ENCODE measurements at places on chromosomes 11 and 22.

DNA sequence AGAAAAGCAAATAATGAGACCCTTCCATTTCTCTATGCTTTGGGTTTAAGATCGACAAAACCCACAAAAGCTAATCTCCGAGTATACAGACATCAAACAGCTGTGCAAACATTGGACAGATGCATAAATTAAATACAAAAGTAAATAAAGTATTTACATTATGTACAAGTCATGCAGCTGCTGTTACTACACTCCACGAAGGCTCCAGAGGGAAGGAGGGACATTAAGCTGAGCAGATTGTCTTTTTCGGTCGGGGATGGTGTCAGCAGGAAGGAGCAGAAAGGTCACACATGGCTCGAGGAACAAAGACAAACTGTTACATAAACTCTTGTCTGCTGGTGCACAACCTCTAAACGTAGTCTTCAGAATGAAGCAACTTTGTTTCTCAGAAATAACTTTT is 88.8 kb upstream of the BARX2 start:
- peak; percentile 64 for DNase-seq

GRCh38 chr11:8262552-8263108 is 1.0 kb downstream of the LMO1 start:
- no peak for DNase-seq

DNA sequence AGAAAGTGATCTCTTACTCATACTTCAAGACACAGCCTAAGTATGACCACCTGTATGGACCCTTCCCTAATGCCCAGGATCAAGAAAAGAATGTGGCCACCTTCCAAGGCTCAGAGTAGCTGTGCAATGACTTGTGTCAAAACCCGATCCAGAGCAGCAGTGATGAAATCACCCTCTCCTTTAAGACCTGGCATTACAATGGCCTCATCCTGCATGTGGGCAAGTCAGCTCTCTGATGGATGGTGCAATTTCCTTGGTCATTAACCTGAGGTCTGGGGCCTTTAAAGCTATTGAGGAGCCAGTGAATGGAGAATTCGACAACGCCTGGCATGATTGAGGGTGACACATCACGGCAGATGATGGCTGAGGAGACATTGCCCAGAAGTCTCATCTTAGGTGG is 9.1 kb upstream of the TUBA8 start:
- DNase-seq = no peak

GRCh38 chr11:111515591-111515990 is 1.0 kb downstream of the HOATZ start:
- DNase-seq = no peak

DNA sequence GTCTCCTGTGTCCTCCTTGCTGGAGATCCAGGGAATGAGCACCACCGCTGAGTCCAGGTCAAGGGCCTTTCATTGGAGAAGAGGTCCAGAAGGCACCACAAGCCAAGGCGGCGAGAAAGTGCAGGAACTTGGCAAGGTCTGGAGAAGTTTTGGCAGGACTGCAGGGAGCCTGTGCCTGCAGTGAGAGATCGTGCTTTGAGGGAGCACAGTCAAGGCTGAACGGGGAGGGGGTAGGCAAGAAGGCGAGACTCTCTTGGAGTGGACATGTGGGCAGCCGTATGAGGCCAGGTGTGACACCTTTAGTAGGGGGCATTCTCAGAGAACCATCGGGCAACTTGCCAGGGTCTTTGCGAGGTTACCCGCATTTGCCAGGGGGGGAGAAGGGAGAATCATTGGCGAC is 30.5 kb downstream of the LRRC10B start:
- no peak for DNase-seq

DNA sequence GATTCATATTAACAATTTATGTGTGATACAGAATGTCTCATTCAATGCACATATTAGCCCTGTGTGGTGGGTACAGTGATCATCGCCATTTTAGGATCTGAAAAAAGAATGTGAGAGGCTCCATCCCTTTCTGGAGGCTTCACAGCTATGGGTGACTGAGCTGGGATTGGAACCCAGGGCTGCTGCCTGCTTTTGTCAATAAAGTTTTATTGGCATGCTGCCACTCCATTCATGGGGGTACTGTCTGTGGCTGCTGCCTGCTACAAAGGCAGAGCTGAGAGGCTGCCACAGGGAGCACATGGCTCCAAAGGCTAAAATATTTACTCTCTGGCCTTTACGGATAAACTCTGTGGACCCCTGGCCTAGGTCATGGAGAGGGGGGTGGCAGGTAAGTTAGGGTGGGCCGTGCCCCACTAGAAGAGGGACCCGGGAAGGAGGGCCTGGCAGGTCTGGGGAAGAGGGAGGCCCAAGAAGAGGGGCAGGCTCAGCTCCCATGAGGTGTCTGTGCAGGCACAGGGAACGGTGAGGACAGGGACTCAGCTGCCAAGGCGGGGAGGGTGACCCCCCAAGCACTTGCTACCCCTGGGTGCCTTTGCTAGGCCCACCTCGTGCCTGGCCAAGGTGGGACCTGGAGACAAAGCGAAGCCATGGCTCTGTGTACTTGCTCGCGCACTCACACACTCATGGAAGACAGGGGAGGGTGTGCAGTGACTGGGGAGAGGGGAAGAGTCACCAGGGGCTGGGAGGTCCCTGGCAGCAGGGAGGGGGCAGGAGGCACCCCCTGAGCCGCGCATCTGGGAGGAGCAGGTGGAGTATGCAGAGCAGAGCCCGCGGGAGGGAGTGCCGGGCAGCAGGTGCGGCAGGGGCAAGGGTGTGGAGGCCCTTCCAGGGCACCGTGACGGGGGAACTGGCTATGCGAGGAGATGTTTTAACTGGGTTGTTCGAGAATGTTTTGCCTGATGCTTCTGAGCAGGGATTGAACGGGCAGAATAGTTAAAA is 335.3 kb downstream of the CTTN start:
- DNase-seq = no peak

- no peak for DNase-seq
Observed at GRCh38 chr11:73288873-73289707, 17.0 kb downstream of the P2RY6 start.

- DNase-seq = no peak
Observed at GRCh38 chr22:49468487-49469198, 359.0 kb downstream of the BRD1 start.

GRCh38 chr11:12784445-12784844 is 110.2 kb downstream of the TEAD1 start:
- DNase-seq = no peak

GRCh38 chr11:4704054-4704789 is at the start of gene MMP26:
Gene MMP26, plus strand, starts transcription at chr11:4704784.
- DNase-seq = peak; percentile 70

DNA sequence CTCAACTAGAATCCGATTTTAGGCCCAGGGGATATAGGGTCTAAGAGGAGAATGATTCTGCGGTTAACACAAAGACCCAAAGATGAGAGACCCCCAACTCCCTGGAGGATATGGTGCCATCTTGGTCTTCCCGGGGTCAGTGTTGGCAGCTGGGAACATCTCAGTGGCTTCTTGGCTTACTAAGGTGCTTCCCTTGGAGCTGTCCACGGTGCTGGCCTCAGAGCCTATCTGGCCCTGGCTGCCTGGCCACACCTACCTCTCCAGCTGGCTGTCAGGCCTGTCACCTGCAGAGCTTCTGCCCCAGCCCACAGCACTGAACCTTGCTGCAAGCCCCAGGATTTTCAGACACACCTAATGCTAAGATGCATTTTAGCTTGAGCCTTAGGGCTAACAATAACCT is 70.7 kb upstream of the THY1 start:
- DNase-seq = no peak

- DNase-seq = no peak
Observed at GRCh38 chr11:33040033-33040861, 875 bp downstream of the TCP11L1 start.

GRCh38 chr22:29145321-29146072 is 60.2 kb upstream of the EMID1 start:
- no peak for DNase-seq

DNA sequence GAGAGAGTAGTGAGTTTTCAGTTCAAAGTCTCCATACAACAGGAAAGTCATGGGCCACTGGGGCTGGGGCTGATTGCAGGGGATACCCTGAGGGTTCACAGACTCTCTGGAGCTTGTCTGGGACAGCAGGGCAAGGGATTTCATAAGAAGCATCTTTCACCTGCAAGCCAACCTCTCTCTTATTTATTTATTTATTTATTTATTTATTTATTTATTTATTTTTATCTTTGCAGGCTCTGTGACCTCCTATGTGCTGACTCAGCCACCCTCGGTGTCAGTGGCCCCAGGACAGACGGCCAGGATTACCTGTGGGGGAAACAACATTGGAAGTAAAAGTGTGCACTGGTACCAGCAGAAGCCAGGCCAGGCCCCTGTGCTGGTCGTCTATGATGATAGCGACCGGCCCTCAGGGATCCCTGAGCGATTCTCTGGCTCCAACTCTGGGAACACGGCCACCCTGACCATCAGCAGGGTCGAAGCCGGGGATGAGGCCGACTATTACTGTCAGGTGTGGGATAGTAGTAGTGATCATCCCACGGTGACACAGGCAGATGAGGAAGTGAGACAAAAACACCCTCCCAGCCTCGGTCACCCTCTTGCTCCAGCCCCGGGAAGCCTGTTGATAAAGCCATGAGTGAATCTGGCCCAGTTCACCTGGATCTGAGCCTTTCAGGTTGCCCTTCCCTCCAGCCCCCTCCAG is 68.4 kb downstream of the GGTLC2 start:
- DNase-seq = no peak

DNA sequence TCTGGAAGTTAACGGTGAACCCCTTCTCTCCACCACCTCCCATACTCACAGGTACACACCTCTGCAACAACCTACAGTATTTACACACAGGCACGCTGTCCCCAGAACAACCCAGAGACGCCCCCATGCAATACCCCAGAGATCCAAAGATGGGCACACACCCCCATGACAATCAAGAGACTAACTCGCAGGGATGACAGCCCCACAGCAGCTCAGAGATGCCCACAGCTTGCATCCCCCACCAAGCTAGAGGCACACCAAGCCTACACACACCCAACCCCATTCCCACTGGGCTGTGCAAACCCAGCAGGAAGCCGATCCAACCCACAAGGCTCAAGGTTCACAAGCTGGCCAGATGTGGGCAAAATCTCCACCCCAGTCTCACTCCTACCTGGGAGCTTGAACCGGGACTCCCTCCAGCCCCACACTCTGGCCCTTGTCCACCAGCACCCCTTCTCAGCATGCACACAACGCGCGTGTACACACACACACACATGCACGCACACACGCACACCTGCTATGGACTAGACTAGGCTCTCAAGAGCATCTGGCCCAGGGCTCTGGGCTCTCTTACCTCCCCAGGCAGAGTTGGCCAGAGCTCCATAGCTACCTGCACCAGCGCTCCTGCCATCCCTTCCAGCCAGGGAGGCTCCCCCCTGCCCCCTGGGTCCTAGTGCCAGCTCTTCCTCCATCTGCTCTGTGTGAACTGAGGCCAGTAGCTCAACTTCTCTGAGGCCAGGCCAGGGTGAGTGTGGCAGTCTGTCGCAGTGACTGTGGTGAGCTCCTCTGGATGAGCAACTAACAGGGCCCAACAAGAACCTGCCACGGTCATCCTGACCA is 11.5 kb downstream of the STARD10 start:
- no peak for DNase-seq

- no peak for DNase-seq
Observed at GRCh38 chr11:86571273-86571948, 101.0 kb downstream of the ME3 start.

Measured in NCI-H1417 treated with DMSO at 0.1 percent for 48 hours (cell line).